Stimulated activated effector memory CD8-positive, alpha-beta T cell treated with anti-CD3 and anti-CD28 coated beads, Interleukin-12 subunit alpha, Interleukin-12 subunit beta, amount 100 ng/mL, for 72 hours (primary cell): ENCODE measurements at places on chromosomes 16 and 17.

DNA sequence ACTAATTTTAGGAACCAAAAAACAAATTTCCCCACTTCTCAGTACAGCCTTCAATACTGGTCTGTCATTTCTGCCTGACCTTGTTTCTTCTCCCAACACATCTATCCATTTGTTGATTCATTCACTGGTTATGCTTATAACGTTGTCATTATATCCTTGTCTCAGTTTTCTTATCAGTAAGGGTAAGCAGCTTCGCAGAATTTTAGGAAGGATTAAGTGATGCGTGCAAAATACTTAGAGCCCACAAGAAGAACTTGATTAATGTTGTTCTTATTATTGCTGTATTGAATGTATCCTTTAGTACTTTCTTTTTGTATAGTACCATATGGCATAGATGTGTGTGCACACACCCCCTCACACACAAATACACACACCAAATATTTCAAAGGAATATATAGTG, 403.5 kb upstream of the HSBP1 start:
- DNase-seq: no peak

- no peak for DNase-seq
Measured at GRCh38 chr16:30966033-30966619, 8.6 kb downstream of the SETD1A start.

DNA sequence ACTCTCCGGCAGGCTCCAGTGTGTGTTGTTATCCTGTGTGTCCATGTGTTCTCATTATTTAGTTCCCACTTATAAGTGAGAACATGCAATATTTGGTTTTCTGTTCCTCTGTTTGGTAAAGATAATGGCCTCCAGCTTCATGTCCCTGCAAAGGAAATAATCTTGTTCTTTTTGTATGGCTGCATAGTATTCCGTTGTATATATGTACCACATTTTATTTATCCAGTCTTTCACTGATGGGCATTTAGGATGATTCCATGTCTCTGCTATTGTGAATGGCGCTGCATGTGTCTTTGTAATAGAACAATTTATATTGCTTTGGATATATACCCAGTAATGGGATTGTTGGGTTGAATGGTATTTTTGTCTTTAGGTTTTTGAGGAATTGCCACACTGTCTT, 807.3 kb upstream of the CA10 start:
- DNase-seq: no peak

- DNase-seq: no peak
Measured at GRCh38 chr16:22098405-22099255, 6.3 kb downstream of the VWA3A start.

GRCh38 chr16:53058882-53059281, 4.1 kb downstream of the CHD9 start:
- DNase-seq: no peak
